ENCODE measurements at places on chromosomes 13 and 19. TPM values are rescaled to one million over a fixed set of nuclear protein-coding genes. Genes with fewer than 3 reads are reported as not detected.

ZIK1 gene
- polyA plus RNA-seq, result 18.3 TPM

DNA sequence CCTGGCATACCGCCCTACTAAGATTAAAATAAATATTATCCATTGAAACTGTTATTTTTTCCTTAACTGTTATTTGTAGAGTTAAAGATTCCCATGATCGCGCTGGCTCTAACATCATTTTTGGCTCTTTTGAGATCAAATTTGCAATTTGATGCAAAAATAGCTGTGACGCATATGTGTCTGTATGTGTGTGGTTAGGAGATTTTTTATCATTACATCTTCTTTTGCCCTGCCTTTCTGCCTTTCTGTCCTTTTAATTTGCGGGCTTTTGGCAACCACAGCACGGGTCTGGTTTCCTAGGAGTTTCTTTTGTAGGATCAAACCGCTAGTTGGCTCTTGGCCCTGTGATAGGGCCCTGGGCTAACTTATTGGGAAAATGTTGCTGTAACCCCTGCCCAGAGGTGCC lies 37.3 kb upstream of the ALOX5AP start:
- DNase-seq, result no peak

OLFM4 gene
- polyA plus RNA-seq, result 0.40 TPM

- no peak for DNase-seq
These were observed 246.3 kb upstream of the TSHZ3 start for GRCh38 chr19:31595521-31595920.

ICAM4 gene
- not detected for polyA plus RNA-seq

DNA sequence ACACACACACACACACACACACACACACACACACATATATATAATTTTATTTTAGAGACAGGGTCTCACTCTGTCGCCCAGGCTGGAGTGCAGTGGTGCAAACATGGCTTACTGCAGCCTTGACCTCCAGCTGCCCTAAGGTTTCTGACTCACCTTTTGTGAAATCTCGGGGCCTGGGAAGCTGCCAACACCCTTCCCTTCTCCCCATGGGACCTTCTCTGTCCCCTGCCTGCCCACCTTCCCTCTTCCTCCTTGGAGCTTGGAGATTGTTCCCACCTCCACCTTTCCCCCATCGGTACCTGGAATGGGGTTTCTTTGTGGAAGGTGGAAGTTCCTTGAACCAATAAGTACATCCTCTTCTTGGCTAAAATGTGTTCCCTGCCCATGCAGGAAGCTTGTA lies 6.3 kb downstream of the ARRDC5 start:
- DNase-seq, result no peak

DNA sequence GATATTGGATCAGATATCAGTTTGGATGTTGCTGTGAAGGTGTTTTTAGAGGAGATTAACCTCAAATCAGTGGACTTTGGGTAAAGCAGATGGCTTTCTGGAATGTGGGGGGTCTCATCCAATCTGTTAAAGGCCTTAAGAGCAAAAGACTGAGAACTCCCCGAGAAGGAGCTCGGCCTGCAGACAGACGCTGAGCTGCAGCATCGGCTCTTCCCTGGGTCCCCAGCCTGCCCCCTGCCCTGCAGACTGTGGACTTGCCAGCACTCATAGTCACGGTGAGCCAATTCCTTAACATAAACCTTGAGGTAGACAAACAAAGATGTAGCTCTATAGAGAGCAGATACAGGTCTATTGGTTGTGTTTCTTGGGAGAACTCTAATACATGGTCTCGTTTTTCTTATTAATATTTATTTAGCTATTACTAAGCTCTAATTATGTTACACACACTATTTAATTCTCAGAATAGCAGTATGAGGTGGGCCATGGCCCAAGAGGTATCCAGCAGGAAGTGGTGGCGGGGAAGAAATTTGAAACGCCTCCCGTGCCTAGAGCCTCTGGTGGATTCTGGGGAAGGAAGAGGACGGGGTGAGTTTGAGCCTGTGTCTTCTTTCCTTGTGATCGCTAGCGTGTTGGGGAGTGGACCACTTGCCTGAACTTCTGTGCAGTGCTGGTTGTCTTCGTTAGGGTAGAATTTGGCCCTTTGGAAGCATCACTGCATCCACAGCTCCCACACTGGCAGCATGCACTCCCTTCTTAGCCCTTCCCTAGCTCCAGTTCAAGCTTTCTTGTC lies 305.3 kb downstream of the TEX29 start:
- DNase-seq, result no peak

KLK14 gene
- polyA plus RNA-seq, result 0.15 TPM

- DNase-seq, result no peak
These were observed 13.4 kb downstream of the PABPC3 start for GRCh38 chr13:25109341-25109740.

SIGLEC11 gene
- 3.9 TPM for polyA plus RNA-seq

DNA sequence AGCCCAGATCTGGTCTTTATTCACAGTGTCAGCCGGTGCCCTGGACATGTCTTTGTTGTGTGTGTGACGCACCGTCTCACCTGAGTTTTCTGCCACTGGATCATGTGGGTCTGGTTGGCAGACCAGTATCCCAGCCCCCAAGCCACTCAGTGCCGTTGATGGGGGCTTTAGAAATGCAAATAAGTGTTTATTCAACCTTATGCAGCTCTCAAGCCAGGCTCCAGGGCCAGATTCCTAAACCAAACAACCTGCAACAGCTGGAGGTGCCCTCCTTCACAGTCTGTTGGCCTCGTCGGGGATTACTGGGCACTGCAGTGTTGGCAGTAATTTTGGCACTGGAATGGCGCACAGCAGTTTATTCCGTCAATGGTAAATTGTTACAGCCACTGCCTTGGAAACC lies 21.6 kb downstream of the FAM124A start:
- no peak for DNase-seq

GRCh38 chr13:111006506-111007031 lies 91.7 kb upstream of the ANKRD10 start:
- DNase-seq, result no peak

TRAPPC5 gene
- polyA plus RNA-seq, result 49.0 TPM

DNA sequence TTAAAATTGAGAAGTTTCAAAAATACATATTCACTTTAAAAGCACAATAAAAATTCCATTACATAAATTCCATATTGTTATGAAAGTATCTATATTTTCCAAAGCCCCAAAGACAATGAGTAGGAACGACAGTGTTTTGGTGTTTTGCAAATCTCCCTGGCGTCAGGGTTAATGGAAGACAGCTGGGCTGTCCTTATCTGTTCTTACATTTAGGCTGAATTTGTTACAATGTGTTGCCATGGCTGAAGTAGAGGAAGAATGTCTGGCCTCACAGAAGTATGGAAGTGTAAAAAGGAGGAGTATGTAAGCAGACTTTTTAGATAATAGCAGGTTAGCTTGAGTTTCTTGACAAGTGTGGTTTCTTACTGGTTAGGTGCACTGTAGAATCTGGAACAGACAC lies 124.4 kb upstream of the SPATA13 start:
- DNase-seq, result no peak

GRCh38 chr13:111230385-111230930 lies 90.0 kb upstream of the TEX29 start:
- DNase-seq, result no peak

DNA sequence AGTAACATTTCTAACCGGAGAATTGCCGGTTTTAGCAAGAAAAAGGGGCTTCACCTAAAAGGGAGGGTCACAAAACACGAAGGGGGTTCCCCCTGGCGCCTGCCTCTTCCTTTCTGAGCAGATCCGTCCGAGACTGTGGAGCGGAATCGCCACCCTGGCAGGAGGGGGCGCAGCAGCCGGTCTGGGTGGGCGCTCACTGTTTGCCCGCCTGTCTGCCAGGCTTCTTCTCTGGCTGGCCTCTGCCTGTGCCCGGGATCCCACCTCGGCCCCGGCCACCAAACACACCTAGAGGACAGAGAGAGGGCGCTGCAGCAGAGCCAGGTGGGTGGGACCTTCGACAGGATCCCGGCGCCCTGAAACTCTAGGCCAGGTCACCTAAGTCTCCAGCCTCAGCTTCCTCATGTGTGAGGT lies 15.6 kb downstream of the LSM4 start:
- no peak for DNase-seq

KDELR1 gene
- polyA plus RNA-seq, result 206 TPM

ZFP82 gene
- 14.7 TPM for polyA plus RNA-seq

CD22 gene
- polyA plus RNA-seq, result 5.1 TPM

ABHD13 gene
- 17.9 TPM for polyA plus RNA-seq

DNA sequence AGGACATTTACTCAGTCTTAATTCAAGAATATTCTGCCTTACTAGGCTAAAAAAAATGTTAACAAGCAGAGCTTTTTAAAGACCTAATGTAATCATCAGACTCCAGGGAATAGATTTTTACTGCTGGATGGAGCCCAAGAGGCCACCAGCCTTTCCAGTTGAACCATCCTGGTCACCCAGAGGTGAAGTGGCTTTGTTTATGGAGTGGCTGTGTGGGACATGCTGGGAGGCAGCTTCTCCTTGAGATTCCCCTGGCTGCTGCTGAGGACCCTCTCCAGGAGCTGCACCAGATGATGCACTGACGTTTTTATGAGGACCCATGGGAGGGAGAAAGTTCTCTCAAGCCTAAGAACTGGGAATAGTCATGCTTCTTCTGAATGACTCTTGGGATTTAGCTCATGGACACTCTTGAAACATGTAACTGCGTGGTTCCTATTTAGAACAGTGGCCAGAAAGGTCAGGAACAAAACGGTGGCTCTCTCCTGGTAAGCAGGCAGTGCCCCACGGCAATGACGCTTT lies 205.9 kb upstream of the MIR17HG start:
- no peak for DNase-seq

DNA sequence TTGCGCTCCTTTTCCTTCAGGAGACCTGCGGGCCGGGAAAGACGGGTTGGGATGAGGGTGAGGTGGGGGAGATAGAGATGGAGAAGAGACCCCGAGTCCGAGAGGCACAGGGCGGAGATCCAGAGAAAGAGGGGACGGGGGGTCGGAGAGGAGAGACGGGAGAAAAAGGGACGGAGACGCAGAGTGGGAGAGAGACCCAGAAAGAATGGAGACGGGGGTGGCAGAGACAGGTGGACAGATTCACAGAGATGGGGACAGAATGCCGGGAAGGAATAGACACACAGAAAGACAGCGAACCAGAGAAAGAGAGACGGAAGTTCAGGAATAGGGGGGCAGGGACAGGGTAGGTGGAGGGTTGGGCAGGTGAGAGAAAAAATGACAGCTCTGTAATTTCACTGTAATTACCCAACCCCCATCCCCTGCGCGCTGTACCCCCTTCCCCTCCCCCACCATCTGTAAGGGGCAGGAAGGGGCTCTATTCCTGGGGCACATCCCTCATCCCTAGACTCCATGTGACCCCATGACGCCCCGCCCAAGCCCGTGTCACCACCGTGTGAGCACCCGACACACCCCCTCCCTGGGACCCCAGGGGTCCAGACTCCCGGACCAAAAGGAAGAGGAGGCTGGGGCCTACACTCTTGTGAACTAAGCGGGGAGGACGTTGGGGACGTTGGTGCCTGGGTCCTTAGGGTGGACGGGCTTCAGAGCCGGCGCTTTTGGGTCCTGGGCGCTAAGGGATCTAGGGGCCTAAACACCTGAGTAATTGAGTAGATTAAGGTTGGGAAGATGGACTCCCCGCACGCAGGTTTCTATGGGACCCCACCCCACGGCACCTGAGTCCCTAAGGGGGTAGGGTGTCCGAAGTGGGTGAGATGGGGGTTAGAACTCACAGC lies 967 bp downstream of the DBP start:
- no peak for DNase-seq

Measured in right renal cortex interstitium (tissue), 3 donors.